Activated gamma-delta T cell treated with Interleukin-2 at 50 U/mL for 16 hours (primary cell): ENCODE measurements at places on chromosomes 5 and 9.

DNA sequence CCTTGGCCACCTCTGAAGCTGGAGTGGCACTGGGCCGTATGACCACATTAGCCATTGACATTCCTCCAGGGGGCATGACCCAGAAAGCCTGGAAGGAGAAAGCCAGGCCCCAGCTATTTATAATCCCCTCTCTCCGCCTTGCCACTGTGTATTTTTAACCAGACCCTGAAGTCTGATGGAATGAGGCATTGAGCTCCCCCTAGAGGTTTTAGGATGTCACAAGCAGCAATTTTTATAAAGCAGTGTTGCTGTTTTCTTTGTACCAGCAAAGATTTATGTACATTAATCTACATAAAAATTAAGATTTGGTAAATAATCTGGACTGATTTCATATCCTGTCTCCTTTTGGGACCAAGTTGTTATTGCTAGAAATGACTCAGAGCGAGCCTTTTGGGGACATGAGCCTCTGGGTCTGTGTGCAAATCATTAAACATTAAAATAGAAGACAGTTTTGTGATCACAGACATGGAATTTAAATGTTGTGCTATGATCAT, 127.1 kb downstream of the TRIO start:
- no peak for DNase-seq

GRCh38 chr5:28344836-28345433, 1306.5 kb upstream of the CDH9 start:
- DNase-seq: no peak

DNA sequence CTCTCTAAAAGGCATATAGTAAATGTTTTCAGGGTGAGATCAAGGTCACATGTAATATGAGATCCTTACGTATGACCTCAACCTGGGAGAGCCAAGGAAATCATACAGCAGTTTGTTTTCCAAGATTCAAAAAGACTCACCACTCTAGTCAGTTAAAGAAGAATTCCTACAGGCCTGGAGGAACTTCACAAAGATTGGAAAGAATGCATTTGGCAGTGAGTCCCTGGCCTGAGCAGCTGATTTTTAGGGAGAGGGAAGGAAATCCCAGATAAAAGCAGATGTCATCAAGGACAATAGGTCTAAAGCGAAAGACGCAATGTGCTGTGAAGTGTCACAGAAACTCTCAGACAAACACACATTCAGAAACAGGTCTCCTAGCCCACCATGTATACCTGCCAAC, 424.0 kb upstream of the ZNF462 start:
- DNase-seq: no peak

DNA sequence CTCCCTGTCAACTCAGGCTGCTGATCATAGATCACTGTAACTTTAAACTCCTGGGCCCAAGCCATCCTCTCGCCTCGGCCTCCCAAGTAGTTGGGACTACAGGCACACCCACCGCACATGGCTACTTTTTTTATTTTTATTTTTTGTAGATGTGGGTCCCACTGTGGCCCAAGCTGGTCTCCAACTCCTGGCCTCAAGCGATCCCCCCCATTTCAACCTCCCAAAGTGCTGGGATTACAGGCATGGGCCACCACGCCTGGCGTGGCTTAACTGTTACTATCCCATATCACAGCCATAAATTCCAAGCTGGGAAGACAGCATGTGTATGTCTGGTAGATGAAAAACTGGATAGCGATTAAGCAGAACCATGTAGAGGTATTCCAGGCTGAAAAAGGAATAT, 1.0 kb downstream of the HDAC3 start:
- DNase-seq: no peak

DNA sequence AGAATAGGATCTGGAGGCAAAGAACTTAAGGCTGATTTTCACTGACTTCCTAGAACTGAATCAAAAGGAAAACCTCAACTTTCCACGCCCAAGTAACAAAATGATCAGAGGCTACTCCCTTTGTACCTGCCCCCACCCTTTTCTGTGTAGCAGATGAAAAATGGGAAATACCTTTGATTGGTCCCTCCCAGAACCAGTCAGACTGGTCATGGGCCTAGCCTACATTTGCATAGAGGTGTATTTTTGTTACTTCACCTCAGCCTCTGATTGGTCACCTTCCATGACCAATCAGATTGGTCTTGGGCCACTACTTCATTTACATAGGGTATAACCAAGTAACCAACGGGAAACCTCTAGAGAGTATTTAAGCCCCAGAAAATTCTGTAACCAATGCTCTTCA, 1553.5 kb upstream of the C9orf72 start:
- DNase-seq: no peak

DNA sequence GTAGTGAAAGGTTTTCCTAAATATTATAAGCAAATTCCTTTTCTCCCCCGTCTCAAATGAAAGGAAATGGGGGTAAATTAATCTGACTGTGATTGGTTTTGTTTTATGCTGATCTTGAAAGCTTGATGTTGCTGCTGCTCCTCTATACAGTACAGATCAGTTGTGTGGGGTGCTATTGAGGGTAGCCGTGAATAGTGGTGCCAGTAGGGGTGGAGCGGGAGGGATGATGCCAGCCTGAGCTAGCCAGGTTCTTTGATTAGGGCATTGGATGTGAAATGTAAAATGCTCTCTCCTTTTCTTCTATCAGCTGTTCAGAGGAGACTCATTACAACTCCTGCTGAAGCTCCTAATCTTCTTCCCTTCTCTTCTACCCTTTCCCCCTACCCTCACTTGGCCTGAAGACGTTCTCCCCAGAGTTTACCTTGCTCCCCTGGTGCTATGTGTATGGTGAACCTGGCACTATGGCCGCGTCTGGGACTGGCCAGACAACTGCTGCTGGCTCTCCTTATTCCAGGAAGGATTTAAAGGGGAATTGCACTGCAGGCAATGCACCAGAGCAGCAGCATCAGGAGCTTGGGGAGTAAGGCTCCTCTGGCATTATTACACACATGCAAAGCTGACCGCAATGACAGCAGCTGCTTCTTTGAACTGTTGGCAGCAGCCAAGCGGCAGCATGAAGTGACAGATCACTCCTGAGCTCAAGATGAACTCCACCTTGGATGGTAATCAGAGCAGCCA, 566 bp downstream of the GPR21 start:
- peak; percentile 3 for DNase-seq

GRCh38 chr5:126115059-126115629, 308.1 kb upstream of the GRAMD2B start:
- DNase-seq: no peak

DNA sequence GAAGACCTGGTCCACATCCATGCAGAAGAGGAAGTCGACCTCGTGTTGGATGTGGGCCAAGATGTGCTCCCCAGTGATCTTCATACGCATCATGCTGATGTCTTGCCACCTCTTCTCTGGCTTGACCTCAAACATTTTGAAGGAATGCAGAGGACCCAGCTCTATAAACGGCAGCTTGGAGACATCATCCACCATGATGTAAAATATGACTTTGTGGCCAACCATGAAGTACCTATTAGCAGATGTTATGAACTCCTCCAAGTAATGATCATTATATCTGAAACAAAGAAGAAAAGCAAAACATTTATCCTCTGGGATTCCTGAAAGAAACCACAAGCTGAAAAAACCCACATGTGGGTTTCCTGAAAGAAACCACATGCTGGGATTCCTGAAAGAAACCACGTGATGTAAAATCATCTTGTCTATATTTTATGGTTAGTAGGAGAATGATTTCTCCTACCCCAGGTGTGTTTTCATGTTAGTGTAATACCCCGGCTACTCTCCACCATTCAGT, 52.3 kb downstream of the GGTA1 start:
- DNase-seq: no peak

GRCh38 chr5:101686536-101687157, 609.4 kb downstream of the SLCO4C1 start:
- no peak for DNase-seq

GRCh38 chr5:16565118-16565517, 51.7 kb downstream of the RETREG1 start:
- DNase-seq: no peak

GRCh38 chr5:160359816-160360215, 10.6 kb downstream of the C1QTNF2 start:
- no peak for DNase-seq

GRCh38 chr5:372556-372995, 51.1 kb downstream of the AHRR start:
- DNase-seq: no peak

- no peak for DNase-seq
Observed at GRCh38 chr5:388266-389196, 54.4 kb upstream of the EXOC3 start.

- no peak for DNase-seq
Observed at GRCh38 chr9:31776471-31776870, 608.0 kb upstream of the ACO1 start.

GRCh38 chr5:54769746-54770145, 215.6 kb downstream of the ESM1 start:
- no peak for DNase-seq

DNA sequence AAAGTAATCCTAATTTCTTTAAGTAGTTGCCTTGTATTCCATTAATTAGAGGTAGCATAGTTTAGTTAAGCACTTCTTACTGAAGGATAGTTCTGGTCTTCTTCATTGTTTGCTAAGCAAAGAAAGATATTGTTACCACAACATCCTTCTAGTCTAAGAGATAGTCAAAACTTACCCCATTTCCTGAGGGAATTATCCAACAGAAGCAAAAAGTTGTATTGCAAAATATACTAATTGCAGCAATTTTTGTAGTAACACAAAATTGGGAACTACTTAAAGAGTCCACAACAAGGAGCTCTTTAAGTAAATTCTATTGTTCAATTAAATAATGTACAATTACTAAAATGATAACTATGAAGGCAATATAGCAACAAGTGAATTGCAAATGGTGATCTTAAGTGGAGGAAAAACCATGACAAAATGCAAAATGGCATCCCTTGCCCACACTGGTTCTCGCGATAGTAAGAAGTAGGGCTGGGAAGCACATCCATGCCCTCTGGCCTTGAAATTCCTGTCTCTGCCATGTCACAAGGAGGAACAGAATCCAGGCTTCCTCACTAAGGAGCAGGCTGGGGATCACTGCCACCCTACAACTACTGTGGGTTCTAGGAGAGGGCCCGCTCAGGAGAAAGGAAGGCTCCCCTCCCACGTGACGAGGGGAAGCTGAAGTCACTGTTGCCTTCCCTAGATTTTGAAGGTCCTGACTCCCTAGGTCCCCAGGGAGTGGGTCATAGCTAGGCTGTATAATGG, 23.3 kb upstream of the MEGF9 start:
- no peak for DNase-seq

DNA sequence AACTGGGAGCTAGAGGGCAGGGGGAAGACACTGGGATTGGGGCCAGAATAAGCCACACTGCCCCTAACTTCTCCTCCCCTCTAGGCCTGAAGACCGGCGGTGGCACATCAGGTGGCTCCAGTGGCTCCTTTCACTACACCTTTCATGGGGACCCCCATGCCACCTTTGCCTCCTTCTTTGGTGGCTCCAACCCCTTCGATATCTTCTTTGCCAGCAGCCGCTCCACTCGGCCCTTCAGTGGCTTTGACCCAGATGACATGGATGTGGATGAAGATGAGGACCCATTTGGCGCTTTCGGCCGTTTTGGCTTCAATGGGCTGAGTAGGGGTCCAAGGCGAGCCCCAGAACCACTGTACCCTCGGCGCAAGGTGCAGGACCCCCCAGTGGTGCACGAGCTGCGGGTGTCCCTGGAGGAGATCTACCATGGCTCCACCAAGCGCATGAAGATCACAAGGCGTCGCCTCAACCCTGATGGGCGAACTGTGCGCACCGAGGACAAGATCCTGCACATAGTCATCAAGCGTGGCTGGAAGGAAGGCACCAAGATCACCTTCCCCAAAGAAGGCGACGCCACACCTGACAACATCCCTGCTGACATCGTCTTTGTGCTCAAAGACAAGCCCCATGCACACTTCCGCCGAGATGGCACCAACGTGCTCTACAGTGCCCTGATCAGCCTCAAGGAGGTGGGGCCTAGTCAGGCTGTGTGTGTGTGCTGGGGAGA, 6.8 kb downstream of the DNAJB5 start:
- DNase-seq: no peak
